ENCODE measurements at places on chromosomes 6 and 20.

DNA sequence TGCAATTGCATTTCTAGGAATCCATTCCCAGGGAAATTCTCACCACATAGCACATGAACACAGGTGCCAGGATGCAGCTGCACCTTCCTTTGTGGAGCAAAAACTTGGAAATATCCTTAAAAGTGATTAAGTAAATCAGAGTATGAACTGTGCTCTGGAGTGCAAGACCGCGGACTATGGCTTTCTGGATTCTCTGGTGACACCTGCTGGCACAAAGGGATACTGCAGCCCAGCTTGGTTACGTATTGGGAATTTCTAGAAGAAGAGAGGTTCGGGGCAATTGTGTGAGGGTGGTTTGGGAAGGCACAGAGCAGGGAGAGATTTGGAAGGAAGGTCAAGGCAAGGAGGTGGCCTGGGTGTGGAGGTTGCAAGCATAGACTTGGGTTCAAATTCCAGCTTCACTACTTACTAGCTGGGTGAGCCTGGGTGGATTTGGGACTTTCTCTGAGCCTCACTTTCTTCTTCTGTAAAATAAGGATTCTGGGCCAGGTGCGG lies 15.9 kb upstream of the PEDS1 start:
- peak; percentile 46 for DNase-seq

DNA sequence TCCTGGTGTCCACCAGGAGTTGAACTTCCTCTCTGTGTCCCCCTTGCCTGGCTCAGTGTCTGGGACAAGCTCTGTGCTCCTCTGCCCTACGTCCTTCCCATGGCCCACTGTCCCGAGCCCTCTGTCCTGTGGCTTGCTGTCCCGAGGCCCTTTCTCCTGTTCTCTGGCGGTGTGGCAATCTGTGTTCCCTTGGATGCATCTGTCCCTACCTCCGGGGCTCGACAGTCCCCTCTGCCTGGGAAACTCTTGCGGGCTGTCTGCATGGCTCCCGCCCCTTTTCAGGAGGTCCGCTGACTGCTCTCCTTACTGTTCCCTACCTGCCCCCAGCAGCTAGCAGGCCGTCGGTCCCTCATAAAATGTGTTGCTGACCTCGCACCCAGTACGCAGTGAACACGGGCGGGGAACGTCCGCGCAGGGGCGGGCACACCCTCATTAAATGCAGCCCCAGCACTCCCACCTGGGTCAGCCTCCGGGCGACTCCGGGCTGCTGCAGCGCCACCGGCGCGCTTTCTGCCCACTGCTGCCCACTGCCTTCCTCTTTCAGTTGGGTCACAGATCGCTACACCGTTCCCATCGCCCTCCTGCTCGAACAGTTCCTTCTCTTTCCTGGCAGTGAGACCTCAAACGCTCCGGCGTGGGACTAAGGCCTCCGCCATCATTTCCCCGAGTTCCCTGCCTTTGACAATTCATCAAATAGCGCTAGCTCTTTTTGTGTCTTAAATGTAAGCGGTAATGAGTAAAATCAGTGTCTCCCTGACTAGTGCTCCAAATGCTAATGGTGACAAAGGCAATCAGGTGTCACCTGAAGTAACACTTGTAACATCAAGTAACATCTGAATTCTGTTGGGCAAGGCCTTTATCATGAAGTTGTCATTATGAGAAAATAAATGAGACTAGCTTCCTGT lies 60.5 kb downstream of the RSPH3 start:
- no peak for DNase-seq

DNA sequence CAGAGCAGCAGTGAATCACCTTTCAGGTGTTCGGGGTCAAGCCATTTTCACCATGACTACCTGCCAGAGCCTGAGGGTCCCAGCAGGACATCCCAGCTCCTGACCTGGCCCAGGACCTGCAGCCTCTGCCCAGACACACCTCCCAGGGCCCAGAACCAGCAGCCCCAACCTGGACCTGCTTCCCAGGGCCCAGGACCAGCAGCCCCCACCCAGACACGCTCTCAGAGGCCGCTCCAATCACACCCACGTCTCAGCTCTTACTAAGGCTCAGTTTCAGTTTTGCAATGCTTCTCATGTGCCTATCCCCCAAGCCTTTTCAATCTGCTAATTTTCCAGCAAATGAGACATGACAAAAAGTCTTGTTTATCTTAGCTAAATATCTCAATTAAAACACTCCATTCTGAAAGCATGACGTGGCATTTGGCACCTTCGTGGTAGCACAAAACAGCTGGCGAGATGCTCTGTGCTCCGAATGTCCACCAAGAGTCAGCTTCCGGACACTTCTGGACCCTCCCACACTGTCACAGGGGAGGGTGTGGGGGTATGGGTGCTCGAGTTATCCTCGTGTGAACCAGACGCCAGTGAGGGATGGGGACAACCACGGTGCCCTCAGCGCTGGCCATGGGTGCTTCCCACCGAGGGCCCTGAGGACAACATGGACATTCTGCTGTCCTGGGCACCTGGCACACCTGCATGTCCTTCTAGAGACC lies 253.2 kb downstream of the DLL1 start:
- DNase-seq, result no peak

DNA sequence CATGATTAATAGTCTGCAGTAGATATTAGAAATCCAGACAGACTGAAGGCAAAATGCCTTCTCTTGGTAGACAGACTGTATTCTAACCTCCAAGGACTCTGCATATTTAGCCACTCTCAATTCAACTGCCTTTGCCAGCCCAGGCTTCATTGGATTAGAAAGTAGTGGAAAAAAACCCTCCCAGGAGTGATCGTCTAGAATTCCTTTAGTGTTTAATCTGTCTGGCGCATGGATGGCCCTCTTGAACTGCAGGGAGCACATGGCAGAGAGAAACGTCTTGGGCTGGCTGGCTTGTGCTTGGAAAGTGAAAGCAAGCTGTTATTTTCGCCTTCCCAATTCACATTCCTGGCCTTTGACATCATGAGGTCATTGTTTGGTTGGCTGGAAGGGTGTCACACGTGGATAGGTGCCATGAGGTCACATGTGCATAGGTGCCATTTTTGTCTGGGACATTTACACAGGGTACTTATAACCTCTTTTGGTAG lies 30.9 kb upstream of the NEDD9 start:
- no peak for DNase-seq

DNA sequence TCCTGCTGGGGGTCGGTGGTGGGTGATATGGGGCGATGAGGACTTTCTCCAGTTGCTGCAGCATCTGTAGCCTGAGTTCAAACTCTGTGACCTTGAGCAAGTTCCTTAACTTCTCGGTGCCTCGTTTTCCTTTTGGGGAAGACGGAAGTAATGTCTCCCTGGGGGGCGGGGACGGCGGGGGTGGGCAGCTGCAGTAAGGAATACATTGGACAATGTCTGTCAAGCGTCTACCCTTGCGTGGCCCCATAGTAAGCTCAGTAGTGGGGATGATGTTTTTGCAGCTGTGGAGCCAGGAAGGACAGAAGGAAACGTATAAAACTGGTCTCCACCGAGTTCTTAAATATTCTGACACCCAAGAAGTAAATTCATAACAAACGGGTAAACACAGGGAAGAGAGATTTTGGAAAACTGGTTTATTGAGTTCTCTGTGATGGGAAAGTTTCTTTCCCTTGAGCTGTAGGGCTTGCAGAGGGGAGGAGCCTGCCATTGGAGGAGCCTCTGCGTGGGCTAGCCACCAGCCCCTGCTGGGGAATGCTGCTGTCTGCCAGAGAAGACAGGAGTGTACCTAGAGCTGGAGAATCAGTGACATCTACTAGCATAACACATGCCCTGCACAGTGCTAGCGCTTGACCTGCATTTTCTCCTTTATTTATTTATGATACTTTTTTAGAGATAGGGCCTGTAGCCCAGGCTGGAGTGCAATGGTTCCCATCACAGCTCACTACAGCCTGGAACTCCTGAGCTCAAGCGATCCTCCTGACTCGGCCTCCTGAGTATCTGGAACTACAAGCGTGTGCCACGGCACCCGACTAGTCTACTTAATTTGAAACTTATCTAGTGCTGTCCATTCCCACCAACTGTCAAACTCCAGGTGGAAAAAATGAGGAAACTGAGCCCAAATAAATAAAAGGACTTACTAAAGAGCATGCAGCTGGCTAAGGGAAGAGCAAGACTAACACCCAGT lies 1.2 kb upstream of the ACSS1 start:
- no peak for DNase-seq

DNA sequence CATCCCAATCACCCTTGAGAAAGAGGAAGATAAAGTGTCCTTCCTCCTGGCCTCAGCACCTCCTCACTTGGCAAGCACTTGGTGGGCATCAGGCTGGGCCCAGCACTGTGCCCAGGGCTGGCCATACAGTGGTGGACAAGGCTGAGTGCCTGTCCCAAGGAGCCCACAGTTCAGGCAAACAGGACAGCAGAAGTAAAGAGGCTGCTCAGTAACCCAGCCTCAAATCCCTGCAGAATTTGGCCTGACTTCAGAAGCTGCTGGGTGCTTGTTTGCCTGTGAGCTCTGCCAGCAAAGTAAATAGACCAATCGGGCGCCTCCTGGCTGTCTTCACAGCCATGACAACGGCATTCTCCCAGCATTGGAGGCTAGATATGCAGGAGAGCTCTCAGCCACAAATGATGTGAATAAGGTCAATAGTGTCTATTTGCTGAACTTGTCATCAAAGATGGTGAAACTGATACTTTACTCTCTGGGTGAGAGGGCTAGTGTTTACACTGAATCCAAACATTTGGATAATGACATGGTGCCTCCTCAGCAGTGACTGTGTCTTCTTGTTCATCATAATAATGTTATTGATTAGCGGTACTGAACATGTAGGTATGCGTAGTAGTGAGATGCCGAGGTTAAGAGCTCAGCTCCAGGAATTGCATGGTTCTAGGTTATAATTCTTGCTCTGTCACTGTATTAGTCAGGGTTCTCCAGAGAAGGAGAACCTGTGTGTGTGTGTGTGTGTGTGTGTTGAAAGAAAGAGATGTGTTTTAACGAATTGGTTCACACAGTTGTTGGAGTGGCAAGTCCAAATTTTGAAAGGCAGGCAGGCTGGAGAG lies 36.9 kb upstream of the FANCE start:
- DNase-seq, result no peak

- no peak for DNase-seq
Observed at GRCh38 chr6:125340175-125340835, 38.5 kb upstream of the HDDC2 start.

DNA sequence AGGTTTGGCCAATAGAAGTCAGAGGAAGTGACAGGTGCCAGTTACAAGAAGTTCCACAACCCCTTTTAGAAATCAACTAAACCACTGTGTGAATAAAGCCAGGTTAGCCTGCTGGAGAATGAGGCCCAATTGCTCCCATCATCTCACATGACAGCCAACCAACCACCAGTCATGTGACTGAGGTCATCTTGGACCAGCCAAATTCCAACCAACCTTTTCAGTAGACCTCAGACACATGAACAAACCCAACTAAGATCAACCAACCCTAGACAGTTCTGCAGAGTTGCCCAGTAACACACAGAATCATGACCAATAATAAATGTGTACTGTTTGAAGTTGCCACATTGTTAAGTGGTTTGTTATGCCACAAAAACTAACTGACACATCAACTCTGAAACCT lies 44.6 kb upstream of the GGTLC1 start:
- no peak for DNase-seq

GRCh38 chr6:110935171-110935570 lies 23.3 kb upstream of the GTF3C6 start:
- DNase-seq, result no peak

- no peak for DNase-seq
Observed at GRCh38 chr20:60695226-60696000, 556.6 kb upstream of the CDH4 start.

DNA sequence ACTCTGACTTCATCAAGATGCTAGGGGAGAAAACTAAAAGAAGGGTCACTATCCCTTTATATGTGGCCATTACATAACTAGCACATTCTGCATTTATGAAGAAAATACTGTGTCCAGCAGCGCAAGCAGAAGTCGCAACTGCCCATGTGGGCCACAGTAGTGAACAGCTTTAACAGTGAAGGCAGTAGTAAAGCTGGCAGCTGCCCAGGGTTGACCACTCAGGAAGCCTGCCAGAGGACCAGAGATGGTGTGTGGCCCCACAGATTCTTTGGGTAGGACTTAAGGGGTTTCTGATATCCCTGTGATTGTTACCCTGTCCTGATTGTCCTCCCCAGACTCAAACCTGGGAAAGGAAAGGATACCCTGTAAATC lies 88.3 kb upstream of the NT5E start:
- DNase-seq, result no peak

DNA sequence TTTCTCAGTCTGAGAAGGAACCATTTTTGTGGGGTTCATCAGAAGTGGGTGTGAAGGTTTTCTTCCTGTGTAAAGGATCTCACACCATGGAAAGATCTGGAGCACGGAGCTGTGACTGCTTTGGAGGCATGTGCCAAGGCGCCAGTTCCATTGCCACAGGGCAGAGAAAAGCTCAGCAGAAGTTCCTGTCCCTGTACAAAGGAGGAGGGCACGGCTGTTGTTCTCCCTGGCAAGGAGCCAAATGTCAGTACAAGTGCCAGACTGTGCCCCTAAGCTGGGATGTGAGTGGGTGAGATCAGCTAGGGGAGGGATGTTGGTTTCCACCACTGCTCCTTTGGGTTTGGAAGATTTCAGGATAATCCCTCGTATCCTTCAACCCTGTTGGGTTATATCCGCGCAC lies 117.3 kb downstream of the CRYBG1 start:
- no peak for DNase-seq

GRCh38 chr6:44779130-44779826 lies 391.8 kb downstream of the CDC5L start:
- no peak for DNase-seq

- DNase-seq, result no peak
Observed at GRCh38 chr6:166926748-166927147, 29.6 kb downstream of the RNASET2 start.

DNA sequence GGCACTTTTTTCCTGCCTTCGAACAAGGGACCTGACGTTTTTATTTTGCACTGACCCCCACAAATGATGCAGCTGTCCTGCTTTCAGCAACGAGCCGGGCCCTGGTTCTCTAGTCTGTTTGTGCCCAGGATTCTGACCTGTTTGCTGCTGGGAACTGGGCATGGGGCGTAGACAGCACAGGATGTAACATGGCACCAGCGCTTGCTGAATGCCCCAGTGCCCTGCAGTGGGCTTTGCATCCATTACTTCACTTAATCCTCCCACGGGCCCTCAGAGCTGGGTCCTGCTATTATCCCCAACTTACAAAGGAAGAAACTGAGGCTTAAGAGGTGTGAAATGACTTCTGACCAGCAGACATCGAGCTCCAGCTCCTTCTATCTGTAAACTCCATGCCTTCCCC lies 80.4 kb upstream of the PMEPA1 start:
- DNase-seq, result no peak

GRCh38 chr6:53647462-53648094 lies 18.0 kb downstream of the KLHL31 start:
- DNase-seq, result no peak

GRCh38 chr20:53828088-53828681 lies 234.5 kb upstream of the ZNF217 start:
- DNase-seq, result no peak

- DNase-seq, result no peak
Observed at GRCh38 chr6:28218312-28219248, 6.5 kb upstream of the ZSCAN9 start.

- DNase-seq, result no peak
Observed at GRCh38 chr6:134733801-134734200, 216.1 kb downstream of the ALDH8A1 start.

DNA sequence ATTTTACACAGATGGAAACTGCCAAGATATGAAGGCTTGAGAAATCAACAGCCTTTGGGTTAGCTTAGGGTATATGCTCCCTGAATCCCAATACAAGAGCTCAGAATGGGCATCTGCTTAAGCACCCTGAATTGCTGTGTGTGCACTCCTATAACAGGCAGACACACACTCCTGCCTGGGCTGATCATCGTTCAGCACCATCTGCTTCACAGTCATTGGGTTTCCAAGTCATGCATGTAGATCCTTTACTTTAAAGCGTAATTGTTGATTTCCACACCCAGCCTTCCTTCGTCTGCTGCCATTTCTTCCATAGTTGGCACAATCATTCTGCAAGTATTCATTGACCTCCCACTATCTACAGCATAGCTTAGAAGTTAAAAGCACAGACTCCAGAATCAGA lies 263.5 kb downstream of the CBLN4 start:
- no peak for DNase-seq

All from stimulated activated CD4-positive, alpha-beta T cell treated with anti-CD3 and anti-CD28 coated beads, TNF-alpha, amount 100 ng/mL, for 1 hour (primary cell).